SK-MEL-5 (cell line): ENCODE measurements at places on chromosomes 7 and 10. TPM values are rescaled to one million over a fixed set of nuclear protein-coding genes. Genes with fewer than 3 reads are reported as not detected.

The HPSE2 gene
- 0.03 TPM in 2 replicates for total RNA-seq

The EGR2 gene
- total RNA-seq: 0.63 and 0.75 TPM in 2 replicates

The RHEB gene
- total RNA-seq: 225 and 237 TPM in 2 replicates

The FZD1 gene
- total RNA-seq: 3.1 and 3.4 TPM in 2 replicates

The NUTM2E gene
- 0.03 and 0.27 TPM in 2 replicates for total RNA-seq
